ENCODE measurements at places on chromosomes 13 and 19.

DNA sequence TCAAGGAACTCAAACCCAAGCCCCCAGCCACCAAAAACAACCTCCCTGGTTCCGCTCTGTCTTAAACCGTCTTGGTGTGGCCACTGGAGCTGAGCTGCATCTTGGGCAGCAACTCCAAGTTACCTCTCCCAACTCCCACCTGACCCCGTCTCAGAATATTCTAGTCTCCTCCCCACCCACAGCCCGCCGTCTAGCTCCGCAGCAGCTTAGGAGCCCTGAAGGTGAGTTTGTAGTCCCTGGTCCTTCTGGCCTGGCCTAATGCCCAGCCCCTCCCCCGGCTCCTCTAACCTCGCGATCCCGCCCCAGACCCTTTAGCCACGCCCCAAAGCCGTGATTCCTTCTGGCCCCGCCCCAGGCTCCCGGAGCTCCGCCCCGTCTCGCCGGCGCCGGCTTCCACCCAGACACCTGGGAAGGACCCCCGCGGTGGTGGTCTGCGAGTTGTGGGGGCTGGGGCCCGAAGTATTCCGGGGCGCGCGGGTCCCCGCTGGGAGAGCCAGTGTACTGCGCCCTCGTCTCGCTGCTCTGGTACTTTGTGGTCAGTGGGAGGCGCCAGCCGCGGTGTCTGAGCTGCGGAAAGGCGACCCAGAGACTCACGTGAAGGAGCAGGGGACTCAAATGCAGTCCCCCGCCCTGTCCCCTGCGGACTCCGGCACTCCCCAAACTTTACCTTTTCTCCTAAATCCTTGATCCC, 2.5 kb upstream of the LHB start:
- DNase-seq, result peak; percentile 28

DNA sequence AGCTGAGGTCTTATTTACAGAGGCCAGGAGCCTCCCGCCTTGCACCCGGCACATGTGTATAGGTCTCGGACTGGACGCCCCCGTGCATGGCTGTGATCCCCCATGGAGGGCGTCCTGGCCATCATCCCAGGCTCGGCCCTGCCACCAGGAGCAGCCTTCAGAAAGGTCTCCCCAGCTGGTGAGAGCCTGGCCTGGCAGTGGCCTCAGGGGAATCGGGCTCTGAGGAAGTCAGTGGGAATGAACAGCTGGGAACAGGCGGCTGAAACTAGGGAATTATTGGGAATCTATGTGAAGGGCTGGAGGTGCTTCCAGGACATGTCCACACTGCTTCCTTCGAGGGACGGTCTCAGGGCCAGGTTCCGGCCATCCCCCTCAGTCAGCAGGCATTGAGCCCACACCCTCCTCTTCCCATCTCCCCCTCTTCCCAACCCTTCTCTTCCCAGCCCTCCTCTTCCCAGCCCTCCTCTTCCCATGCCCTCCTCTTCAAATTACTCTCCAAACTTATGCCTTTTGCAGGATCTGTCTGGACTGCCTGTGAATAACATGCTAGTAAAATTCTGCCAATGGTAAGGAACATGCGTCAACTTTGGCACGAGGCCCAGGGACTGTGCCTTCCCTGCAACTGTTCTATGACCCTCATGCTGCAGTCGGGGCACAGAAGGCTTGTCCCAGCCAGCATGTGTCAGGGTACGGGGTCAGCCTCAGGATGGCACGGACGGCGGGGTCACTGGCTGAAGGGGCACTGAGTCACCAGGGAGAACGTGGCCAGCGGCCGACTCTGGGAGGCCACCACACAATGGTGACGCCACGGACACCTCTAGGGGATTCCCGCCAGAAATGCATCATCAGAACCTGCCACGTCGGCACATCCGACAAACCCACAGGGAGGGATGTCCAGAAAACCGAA, 24.2 kb upstream of the C13orf46 start:
- DNase-seq, result no peak

GRCh38 chr13:73995736-73996135, 138.5 kb downstream of the KLF12 start:
- DNase-seq, result no peak

- no peak for DNase-seq
Observed at GRCh38 chr13:49288458-49288857, 40.7 kb downstream of the CDADC1 start.

DNA sequence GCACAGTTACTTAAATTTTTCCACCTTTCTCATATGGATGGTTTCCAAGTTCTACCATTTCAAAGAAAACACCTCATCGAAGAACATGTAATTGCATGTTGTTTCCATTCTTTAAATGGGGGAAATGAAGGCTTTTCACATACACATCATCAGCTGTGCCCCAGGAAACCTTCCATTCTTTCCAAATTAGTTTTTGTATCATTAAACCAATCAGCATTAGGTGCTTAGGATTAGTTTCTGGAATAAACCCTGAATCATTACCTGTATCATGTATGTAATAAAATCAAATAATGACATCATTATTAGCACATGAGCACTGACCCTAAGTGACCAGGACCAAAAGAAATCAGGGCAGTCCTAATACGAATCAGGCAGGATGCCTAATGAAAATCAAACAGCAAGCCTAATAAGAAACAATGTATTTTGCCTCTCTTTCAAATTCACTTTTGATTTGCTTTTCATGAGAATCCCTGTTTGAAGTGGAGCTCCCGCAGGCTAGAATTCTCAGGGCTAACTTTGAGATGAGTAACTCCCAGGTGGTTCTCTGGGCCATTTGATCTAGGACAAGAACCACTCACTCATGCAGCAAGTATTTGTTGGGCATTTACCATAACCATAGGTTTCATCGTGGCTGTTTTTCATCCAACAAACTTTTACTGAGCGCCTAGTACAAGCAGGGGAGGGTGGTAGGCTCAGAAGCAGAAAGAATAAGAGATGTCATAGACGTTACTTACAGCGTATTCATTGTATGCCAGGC, 89.2 kb downstream of the MZT1 start:
- DNase-seq, result peak; percentile 5

GRCh38 chr19:52809801-52810200, 11.6 kb downstream of the ZNF28 start:
- no peak for DNase-seq

All from NCI-H226 (cell line).